ENCODE measurements at places on chromosomes 2 and 18. TPM values are rescaled to one million over a fixed set of nuclear protein-coding genes. Genes with fewer than 3 reads are reported as not detected.

The MC4R gene
- not detected for polyA plus RNA-seq

The SULT1C2 gene
- not detected for polyA plus RNA-seq

The DSG1 gene
- 0.07 TPM for polyA plus RNA-seq

DNA sequence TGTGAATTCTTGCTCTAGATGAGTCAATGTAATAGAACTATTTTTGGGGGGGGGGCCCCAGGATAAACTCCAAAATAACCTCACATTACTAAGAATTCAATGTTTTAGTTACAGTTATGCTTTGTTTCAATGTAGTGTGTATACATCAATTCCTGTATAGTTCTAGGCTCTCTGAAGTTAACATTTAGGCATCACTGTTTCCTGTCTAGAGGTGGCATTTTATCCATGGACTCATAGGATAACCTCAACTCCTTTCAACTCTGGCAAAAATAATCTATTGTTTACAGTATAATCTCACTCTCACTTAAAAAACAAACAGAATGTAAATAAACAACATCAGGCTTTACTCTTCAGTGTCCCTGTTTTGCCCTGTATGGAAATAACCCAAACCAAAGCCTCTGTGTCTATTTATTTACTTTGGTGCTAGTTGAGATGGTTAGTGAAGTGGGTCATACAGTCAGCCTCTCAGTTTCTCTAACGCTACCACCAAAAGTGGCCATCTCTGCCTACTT lies 79.3 kb upstream of the MMADHC start:
- DNase-seq, result no peak

- DNase-seq, result no peak
Measured at GRCh38 chr2:186308347-186308746, 177.7 kb upstream of the ZC3H15 start.

DNA sequence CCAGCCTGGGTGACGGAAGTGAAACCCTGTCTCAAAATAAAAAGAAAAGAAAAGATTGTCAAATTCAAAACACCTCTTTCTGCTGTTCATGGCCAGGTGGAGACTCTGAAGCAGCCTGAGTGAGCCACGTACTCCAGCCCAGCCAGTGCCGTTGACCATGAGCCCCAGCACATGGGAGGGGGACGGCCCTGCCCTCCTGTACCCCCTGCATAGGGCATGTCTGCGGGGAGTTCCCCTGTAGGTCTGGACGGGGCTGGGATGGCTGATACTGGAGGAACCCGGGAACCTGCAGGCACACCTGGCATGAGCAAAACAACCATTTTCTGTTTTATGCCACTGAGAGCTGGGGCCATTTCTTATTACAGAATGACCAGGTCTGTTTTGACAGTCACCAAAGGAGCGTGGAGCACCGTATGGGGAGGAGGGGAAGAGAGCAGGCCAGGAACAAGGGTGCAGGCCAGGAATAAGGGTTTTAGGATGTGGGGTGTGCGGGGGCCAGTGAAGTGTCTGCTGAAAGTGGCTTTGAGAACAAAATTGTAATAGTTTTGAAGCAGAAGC lies 30.1 kb downstream of the TMEM18 start:
- DNase-seq, result no peak

- DNase-seq, result no peak
Measured at GRCh38 chr2:8086796-8087479, 594.9 kb upstream of the ID2 start.
